ENCODE measurements at places on chromosomes 4 and X. TPM values are rescaled to one million over a fixed set of nuclear protein-coding genes. Genes with fewer than 3 reads are reported as not detected.

GRCh38 chrX:47380268-47380667 lies 9.9 kb downstream of the ZNF157 start:
- no peak overlapping the region for H3K27ac ChIP-seq
- no peaks in the 10 kb centered on the region for H3K36me3 ChIP-seq
- H3K4me1 ChIP-seq, result no peaks in the 10 kb centered on the region
- no peak for DNase-seq

DNA sequence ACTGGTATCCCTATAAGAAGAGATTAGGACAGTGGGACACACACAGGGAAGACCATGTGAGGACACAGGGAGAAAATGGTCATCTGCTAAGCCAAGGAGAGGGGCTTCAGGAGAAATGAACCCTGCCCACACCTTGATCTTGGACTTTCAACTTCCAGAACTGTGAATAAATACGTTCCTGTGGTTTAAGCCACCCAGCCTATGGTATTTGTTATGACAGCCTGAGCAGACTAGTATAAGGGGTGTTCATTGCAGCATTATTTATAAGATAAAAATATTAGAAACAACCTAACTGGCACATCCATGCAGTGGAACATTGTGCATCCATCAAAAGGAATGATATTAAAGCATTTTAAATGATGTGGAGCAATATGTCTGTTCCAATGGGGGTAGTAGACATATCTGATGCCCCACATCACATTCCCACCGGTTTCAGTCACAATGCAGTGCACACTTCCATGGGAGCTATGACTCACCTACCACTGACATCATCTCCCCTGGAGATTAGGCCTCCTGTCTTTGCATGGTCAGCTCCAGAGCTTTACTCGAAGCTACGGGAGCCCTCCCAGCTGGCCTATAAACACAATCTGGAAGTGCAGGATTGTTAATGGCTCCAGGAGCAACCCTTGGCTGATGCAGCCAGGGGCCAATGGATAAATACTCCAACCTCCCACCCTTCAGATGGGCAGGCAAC lies 38.9 kb upstream of the MAMLD1 start:
- H3K4me3 ChIP-seq, result peak overlapping the region; percentile 33
- peaks cover 14% of the 10 kb centered on the region for H3K36me3 ChIP-seq
- peaks cover 29% of the 10 kb centered on the region for H3K4me1 ChIP-seq
- peak; percentile 76 for DNase-seq

- H3K4me3 ChIP-seq, result no peak overlapping the region
- H3K36me3 ChIP-seq, result no peaks in the 10 kb centered on the region
- peaks cover 3% of the 10 kb centered on the region for H3K27me3 ChIP-seq
- H3K27ac ChIP-seq, result no peak overlapping the region
These were observed 199.1 kb downstream of the SPATA18 start for GRCh38 chr4:52250154-52250553.

DNA sequence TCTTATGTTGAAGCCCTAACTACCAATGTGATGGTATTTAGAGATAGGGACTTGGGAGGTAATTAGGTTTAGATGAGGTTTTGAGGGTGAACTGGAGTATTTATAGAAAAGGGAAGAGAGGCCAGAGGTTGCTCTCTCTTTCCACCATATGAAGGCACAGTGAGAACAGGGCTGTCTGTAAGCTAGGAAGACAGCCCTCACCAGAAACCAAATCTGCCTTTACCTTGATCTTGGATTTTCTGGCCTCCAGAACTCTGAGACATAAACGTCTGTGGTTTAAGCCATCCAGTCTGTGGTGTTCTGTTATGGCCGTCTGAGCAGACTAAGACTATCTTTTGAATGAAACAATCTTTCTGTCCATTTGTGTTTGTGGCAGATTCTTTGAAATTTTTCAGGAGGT lies 223.7 kb downstream of the PDHA2 start:
- H3K4me1 ChIP-seq, result no peaks in the 10 kb centered on the region
- no peak overlapping the region for H3K4me3 ChIP-seq
- no peaks in the 10 kb centered on the region for H3K27me3 ChIP-seq

HDX gene
- total RNA-seq, result 2.0 TPM

Measured in HFFc6 (cell line).